Stimulated activated naive CD8-positive, alpha-beta T cell treated with anti-CD3 and anti-CD28 coated beads, Interleukin-15, Interleukin-2, amounts not matched to agents 100 U/mL and 50 U/mL, for 24 hours (primary cell): ENCODE measurements at places on chromosomes 12 and 14.

GRCh38 chr14:103728721-103729120 is 13.1 kb downstream of the ZFYVE21 start:
- no peak for DNase-seq

- DNase-seq: no peak
Measured at GRCh38 chr14:63692310-63693020, 35.4 kb downstream of the SGPP1 start.

GRCh38 chr14:67473290-67474082 is 15.0 kb downstream of the TMEM229B start:
- DNase-seq: no peak

DNA sequence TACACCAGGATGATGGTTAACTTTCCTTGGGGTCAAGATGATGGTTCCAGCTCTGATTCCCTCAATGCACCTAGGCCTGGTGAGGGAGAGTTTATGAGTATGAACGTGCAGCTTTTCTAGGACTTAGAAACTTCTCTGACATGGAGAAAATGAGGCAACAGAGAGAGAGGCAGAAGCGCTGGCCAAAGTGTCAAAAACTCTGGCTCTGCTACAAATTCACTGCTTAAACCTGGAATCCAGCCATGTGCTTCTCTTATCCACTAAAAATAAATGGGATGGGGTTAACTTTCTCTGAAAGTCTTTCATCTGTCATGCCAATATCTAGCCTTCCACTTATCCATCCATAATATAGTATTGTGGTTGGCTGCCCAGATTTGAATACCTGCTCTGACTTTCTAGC is 568.7 kb downstream of the MED13L start:
- DNase-seq: no peak

DNA sequence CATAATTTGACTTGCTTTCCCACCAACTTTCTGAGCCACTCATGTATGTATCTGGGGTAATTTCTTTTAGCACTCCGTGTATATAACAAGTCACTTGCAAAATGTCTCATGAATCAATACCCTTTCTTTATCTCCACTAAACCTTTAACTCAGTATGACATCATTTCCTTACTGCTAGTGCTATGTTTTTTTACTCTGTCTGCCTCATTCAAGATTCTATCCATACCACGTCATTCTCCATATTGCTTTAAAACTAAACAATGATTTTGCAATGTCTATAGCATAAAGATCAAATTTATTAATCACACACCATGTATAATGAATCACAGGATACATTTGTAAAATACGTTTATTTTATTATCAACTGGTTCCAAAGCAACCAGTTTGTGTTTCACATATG is 178.2 kb downstream of the PIK3C2G start:
- no peak for DNase-seq

GRCh38 chr12:125243811-125244210 is 178.6 kb downstream of the AACS start:
- no peak for DNase-seq

GRCh38 chr14:21680072-21680471 is 6.5 kb upstream of the OR4E1 start:
- DNase-seq: no peak

DNA sequence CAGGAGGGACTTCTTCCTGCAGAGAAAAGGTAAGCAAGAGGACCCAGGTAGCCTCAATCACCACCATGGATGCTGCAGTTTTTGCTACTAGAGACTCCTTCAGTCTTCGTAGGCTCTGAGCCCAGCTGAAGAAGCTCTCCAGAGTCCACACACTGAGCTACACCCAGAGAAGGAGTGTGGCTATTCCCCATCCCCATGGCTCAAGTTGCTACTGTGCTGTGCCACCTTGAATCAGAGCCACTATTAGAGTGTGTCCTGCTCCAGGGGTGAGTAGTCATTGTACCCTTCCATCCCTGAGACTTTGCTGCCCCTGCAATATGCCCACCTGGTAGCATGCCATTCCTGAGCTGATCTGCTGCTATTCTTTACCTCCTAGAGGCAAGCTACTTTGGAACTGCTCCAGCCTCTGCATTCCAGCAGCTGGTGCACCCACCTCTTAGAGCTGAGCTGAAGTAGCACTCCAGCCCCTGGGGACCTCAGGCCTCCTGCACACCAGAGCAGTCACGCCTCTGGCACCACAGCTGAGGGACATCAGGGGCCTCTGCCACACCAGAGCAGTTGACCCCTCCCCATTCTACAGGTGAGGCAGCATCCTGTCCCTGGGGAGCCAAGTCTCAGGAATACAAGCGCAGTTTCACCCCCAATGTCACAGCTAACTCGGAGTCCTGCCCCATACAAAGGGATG is 213.0 kb downstream of the TRHDE start:
- no peak for DNase-seq

DNA sequence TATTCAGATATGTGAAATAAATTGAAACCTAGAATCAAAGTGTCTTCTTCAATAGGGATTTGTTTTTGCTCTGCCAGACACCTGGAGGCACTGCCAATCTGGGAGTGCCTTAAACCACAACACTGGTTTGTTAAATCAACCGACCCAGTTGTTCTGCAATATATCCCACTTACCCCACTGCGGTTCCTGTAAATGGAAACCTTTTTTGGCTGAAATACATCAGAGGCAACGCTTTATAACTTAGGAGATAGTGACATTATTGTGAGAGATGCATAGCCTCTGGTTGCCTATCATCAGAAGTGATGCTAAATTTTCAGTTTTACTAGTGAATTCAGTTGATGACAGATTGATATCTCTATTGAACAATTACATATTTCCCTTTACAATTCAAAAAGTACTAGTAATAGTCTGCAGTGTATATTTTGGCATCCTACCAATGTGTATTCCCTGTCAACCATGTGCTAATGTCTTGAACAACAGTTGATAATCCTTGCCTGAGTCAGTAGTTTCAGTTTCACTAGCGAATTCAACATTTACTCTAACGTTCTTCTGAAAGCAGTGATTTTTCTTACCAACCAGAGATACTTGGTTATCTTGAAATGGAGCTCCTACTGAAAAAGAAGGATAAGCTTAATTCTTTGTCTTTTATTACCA is 30.5 kb downstream of the PPP2R5C start:
- DNase-seq: no peak

DNA sequence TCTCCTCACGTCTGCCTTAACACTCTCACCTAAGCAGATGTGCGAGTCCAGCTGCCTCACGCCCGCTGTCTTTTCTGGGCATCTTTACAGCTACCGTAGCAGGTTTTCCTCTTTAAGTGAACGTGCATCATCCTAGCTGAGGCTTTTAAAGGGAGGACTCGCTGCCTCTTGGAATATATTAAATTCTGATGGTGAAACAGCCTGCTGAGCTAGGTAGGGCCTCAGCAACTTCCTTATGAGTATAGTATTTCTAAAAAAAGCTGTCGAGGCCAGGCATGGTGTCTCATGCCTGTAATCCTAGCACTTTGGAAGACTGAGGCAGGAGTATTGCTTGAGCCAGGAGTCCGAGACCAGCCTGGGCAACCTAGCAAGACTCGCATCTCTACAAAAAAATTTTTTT is 32.2 kb downstream of the TESC start:
- no peak for DNase-seq

GRCh38 chr14:100881211-100882025 is 22.1 kb downstream of the RTL1 start:
- DNase-seq: no peak

- DNase-seq: no peak
Measured at GRCh38 chr14:99441918-99442317, 38.7 kb downstream of the SETD3 start.

DNA sequence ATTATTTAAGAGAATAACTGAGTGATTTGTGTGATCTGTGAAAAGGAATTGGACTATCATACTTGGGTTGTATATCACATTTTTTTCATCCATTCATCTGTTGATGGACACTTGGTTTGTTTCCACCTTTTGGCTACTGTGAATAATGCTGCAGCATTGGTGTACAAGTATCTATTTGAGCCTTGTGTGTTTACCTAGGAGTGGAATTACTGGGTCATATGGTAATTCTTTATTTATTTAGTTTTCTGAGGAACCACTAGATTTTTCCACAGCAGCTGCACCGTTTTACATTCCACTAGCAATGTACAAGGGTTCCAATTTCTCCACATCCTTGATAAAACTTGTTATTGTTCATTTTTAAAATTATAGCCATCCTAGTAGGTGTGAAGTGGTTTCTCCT is 56.1 kb downstream of the APAF1 start:
- DNase-seq: no peak

- DNase-seq: no peak
Measured at GRCh38 chr14:95998656-95999055, 40.5 kb upstream of the C14orf132 start.

DNA sequence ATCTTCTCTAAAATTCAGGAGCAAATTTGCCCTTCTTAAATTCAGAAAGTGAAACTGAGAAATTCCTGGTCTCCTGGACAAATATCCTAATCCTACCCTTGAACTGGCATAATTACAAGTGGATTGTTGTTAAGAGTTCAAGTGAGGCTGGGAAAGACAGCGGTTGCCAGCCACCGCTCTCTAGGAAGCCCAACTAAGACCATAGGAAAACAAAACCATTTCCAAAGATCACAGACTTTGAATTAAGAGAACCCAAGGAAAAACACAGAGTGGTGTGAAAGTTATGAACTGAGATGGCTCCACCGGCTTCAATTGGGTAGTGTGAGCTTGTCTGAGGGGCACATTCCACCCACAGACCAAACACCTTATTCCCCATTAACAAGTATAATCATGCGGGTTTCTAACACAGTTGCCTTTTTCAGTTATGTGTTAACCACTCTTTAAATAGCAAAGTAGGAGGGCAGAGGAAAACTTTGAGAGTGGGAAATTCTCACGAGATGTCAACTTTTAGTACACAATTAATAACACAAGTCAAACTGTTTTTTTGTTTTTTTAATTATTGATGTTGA is 1628.8 kb upstream of the SEL1L start:
- no peak for DNase-seq

- no peak for DNase-seq
Measured at GRCh38 chr12:65953631-65954030, 129.3 kb downstream of the HMGA2 start.

GRCh38 chr12:65827827-65828231 is 3.5 kb downstream of the HMGA2 start:
- no peak for DNase-seq

DNA sequence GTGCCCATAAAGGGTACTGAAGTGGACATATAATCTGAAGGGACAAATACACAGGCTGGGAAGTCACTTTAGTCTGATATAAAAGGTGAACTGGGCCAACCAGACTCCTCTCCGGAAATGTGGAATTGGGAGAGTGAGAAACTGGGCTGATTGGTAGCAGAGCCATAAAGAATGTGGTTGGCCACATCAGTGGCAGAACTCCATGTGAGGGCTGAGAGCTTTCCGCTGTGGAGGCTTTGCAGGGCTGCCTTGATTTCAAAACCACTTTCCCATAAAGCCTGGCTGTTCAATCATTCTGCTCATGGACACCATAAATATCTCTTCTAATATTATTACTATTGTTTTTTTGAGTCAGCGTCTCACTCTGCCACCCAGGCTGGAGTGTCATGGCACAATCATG is 220.3 kb downstream of the MON2 start:
- no peak for DNase-seq

DNA sequence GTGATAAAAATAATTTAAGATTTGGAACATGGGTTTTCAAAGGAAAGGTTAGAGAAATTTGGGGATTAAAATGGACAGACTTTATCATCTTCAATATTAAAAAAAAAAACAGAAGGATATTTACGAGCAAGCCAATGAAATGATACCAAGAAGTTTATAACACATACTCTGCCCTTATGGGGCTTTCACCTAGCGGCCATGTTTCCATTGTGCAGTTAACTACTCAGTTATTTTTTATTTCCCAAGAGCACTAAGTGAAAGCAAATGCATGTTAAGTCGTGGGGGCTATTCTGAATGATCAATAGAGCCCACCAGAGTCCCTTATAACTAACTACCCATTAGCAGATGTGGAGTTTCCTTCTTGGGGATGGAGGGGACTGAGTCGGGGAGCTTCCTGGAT is 53.9 kb downstream of the ETV6 start:
- DNase-seq: no peak

- DNase-seq: no peak
Measured at GRCh38 chr12:47891356-47891755, 13.4 kb downstream of the VDR start.

DNA sequence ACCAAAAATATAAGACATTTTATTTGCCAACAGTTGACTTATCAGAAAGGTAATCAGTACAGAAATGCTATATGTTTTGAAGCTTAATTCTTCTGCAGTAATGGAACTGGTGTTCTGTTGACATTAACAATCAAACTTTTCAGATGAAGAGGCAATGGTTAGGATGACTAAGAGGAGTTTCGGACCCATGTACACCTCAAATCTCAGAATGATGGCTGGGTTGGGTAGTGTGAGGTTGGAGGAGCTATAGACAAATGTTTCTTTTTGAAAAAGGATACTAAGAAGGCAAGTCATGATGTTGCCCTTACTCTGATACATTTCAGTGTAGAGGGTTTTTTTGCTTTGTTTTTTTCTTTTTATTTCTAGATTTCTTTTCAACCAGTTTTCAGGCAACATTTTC is 66.9 kb downstream of the KNTC1 start:
- DNase-seq: no peak

- DNase-seq: no peak
Measured at GRCh38 chr14:59126714-59127436, 61.6 kb upstream of the DAAM1 start.

DNA sequence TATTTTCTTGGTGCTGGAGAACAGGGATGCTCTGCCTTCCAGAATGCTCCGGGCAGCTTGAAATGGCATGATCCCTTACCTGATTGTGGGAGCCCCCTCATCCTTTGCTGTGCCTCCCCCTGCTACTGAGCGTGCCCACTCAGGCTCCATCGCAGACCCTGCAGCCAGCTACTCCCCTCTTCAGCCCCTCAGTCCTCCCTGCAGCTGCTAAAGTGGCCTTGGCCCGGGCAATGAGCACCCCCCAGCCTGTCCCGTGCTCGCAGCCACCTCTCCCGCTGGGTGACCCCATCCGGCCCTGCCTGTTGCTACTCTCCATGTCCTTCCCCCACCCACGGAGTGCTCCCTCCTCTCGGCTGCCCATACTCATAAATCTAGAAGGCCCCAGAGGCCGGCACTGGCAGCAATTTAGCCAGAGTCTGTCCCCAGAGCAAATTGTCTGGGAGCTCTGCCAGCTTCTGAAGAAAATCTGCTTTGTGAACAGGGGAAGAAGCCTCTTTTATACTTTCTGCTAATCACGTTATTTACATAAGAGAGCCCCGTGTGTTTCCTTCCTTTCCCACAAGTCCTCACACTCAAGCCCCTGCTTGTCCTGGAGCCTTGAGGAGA is 143.7 kb upstream of the FRMD6 start:
- DNase-seq: no peak

GRCh38 chr14:63229330-63230059 is 25.3 kb downstream of the RHOJ start:
- DNase-seq: no peak

GRCh38 chr12:88914967-88915366 is 334.7 kb upstream of the KITLG start:
- no peak for DNase-seq

DNA sequence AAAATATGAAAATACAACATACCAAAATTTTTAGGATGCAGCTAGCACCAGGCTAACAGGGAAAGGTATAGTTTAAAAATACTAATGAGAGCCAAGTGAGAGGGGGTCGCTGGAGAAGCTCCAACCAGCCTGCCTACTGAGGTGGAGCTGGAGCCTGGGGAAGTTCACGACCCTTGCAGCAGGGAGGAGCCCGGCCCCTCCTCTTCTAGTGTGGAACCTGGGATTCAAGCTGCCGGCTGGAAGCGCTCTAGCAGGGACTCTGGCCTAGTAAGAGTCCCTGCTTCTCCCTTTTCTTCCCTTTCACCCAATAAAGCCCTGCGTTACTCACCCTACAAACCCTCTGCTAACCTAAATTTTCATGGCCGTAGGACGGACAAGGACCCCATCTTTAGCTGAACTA is 5.0 kb upstream of the KCNK13 start:
- DNase-seq: no peak
